ENCODE measurements at places on chromosomes 4 and X.

GRCh38 chr4:3729188-3729881 is 36.9 kb upstream of the ADRA2C start:
- DNase-seq = no peak

DNA sequence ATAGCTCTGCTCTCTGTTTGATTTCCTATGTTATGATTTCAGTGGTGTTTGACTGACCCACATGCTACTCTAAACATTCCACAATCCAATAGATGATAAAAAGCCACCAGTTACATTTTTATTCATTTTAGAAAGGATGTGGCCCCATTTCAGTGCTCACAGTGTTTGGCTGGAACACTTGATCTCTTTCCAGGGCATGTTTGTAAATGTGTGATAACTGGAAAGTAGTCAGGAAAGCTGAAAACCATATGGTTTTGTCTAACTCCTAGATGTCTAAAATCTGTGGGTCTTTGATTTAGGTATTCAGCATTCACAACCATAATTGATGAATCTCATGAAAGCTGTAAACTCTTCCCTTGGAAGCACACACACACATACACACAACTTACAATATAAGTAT is 904.9 kb upstream of the AGA start:
- no peak for DNase-seq

DNA sequence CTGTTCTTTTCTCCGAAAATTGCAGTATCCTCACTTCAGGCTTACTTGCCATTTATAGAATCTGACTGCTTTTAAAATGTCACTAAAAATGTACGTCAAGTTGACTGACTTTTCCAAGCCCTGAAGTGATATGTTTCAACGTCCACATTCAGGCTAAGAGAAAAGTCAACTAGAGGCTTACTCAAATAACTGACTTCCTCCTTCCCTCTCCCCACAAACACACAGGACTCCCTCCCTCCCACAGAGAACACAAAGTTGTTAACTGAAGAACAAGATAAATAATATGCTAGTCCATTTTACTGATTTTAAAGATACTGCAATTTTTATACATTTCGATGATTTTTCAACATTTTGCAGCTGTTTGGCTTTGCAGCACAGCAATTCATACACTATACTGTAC is 13.8 kb upstream of the CDKL2 start:
- no peak for DNase-seq

GRCh38 chr4:7430368-7430964 is 4.3 kb downstream of the PSAPL1 start:
- no peak for DNase-seq

DNA sequence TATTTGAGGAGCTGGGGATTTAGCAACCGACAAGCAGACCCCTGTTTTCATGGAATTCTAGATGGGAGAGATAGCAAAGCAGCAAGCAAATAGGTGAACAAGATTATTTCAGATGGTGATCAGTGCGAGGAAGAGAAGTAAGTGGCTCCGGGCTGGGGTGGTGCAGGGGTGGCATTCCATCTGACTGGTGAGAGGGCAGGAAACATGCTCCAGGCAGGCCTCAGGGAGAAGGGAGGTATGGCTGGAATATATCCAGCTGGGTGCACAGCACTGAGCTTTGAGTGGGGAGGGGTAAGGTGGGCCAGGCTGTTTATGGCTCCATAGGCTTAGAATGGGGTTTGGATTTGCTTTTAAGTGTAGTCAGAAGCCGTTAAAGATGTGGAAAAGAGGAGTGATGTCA is 21.2 kb downstream of the PTTG2 start:
- DNase-seq = no peak

GRCh38 chr4:70298051-70298450 is 36.7 kb upstream of the CABS1 start:
- DNase-seq = no peak

- peak; percentile 26 for DNase-seq
Measured at GRCh38 chrX:150482537-150483206, 85.7 kb upstream of the MTM1 start.

DNA sequence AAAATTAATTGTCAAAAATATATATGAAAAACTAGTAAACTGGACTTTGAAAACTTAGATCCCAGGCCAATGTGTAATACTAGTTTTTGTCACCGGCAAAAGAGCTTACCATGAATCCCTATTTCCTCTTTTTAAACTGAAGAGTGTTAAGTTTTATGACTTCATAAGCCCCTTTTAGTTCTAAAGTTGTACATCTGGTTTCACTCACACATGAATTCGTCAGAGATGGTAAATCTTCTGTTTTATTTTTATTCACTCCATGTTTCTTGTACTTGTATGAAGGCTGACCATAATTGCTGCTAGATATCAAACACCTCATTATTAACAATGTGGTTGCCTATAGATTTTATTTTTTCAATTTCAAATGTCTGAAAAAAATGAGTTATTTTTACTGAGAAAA is 827.9 kb downstream of the PCDH7 start:
- DNase-seq = no peak

DNA sequence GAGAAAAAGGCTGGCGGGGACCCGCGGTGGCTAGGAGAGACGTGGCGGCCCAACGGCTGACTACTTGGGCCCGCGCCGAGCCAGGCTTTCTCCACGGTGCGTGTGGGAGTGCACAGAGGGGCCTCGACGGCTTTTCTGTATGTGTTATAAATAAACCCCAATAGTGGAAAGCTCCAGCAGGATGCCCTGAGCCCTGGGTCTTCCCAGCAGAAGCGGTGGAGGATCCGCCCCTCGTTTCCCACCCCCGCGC is 268 bp upstream of the PRRG1 start:
- no peak for DNase-seq

- DNase-seq = no peak
Measured at GRCh38 chrX:114532111-114532805, 51.6 kb upstream of the HTR2C start.

GRCh38 chr4:156280686-156281085 is 327.0 kb upstream of the CTSO start:
- DNase-seq = no peak
